ENCODE measurements at places on chromosomes 16 and 17. TPM values are rescaled to one million over a fixed set of nuclear protein-coding genes. Genes with fewer than 3 reads are reported as not detected.

TAC4 gene
- 1.0 TPM for polyA plus RNA-seq

TRIM16 gene
- 17.9 TPM for polyA plus RNA-seq

HBM gene
- not detected for polyA plus RNA-seq

ACACA gene
- polyA plus RNA-seq, result 8.9 TPM

- DNase-seq, result no peak
Observed at GRCh38 chr17:60354223-60354622, 37.7 kb downstream of the USP32 start.

GRCh38 chr17:48952904-48953303, 8.3 kb upstream of the SNF8 start:
- DNase-seq, result no peak

DNA sequence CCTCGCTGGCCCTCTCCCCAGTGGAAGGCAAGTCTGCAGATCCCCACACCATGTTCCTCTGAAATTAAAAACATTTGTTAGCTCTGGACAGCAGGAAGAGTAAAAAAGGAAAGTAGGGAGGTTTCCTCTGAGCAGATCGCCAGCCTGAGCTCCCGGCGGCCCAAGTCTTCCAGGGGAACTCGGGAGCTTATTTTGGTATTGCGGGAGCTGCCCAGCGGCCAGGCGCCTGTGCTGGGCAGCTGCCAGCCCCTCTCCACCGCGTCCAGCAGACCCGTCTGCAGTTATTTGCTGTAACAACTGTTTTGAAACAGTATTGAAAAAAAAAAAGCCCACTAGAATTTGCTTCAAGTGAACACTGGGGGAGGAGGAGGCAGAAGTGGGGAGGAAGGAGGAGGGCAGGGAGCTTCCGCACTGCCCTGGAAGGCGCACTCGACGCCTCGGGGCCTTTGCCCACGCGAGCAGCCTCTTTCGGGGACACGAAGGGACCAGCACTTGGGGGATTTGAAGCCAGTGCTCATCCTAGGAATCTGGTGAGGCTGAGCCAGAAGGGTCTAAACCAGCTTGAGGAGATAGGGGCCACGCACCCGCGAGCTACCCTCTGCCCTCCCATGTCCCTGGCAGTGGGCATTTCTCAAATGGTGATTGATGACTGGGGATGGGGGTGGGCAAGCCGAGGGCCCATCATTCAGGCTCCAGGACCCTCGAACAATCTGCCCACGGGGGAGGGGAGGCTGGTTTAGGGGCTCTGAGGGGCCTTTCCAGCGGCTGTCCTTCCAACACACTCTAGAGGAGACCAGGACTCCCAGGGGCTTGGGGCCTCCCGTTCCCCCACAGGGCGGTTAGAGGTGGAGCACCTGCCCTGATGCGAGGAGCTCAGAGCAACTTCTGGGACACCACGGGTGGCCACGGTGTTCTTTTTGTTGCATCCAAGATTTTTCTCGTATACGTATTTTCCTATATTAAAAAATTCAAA, 3.0 kb upstream of the BAHCC1 start:
- DNase-seq, result peak; percentile 77

- DNase-seq, result no peak
Observed at GRCh38 chr16:70702624-70703023, 16.8 kb upstream of the MTSS2 start.

GRCh38 chr16:9859701-9860327, 322.4 kb downstream of the GRIN2A start:
- no peak for DNase-seq

GRCh38 chr17:76709077-76709950, 1.5 kb downstream of the MXRA7 start:
- DNase-seq, result peak; percentile 96

DNA sequence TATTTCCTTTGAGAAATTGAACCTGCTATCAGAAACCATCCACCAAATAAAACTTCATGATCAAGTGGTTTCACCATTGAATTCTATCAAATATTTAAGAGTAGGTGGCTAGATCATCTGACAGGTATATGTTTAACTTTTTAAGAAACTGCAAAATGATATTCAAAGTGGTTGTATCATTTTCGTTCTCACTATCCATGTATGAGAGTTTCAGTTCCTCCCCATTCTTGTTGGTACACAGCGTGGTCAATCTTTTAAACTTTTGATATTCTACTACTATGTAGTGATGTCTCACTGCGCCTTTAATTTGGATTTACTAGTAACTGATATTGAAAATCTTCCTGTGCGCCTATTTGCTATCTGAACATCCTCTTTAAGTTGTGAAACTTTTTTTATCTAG, 163.7 kb downstream of the CYB561 start:
- no peak for DNase-seq

GRCh38 chr16:79429381-79430190, 171.0 kb downstream of the MAF start:
- DNase-seq, result no peak

Measured in right cardiac atrium (tissue), 5 donors.